ENCODE measurements at places on chromosomes 3 and 15. TPM values are rescaled to one million over a fixed set of nuclear protein-coding genes. Genes with fewer than 3 reads are reported as not detected.

The CKMT1B gene
- total RNA-seq: 2.2 TPM

The GUCA1C gene
- not detected for total RNA-seq

The MCCC1 gene
- 11.5 TPM for total RNA-seq

The TMEM212 gene
- total RNA-seq: not detected

The ITIH3 gene
- not detected for total RNA-seq

The ALDH1A3 gene
- total RNA-seq: 18.9 TPM

Measured in A549 treated with ZK216348 at 1 μM for 4 hours (cell line).